Cardiac muscle cell (in vitro differentiated cells and primary cell): ENCODE measurements at places on chromosomes 1 and 21. TPM values are rescaled to one million over a fixed set of nuclear protein-coding genes. Genes with fewer than 3 reads are reported as not detected.

DNA sequence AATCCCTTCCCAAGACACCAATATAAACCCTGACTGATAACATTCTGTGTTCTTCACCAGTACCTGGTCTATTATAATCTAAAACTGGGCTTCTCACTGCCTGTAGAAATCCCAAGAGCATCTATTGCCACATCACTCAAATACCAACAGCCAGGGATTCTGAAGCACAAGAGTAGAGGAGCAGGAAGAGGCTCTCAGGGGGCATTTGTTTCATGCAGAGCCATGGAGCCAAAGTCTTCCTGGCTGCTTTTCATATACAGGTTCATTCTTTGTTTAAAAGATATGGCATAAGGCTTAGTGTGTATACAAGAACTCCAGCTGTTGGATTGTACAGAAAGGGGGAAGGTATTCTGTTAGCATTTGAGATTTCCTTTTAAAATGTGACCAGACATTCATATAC is 38.2 kb upstream of the USH2A start:
- no peaks in the 10 kb centered on the region for H3K27me3 ChIP-seq
- peak overlapping the region; percentile 66 for H3K27ac ChIP-seq
- H3K36me3 ChIP-seq, result no peaks in the 10 kb centered on the region

GRCh38 chr1:85339656-85340399 is 63.4 kb upstream of the BCL10 start:
- H3K4me3 ChIP-seq, result no peak overlapping the region
- H3K36me3 ChIP-seq, result no peaks in the 10 kb centered on the region
- H3K4me1 ChIP-seq, result peaks cover 4% of the 10 kb centered on the region
- H3K27me3 ChIP-seq, result no peaks in the 10 kb centered on the region

- no peak overlapping the region for H3K4me3 ChIP-seq
- DNase-seq, result no peak
- no peaks in the 10 kb centered on the region for H3K36me3 ChIP-seq
- peaks cover 22% of the 10 kb centered on the region for H3K4me1 ChIP-seq
- peak overlapping the region; percentile 2 for H3K27ac ChIP-seq
Measured at GRCh38 chr1:97508653-97509218, 412.1 kb downstream of the DPYD start.

DNA sequence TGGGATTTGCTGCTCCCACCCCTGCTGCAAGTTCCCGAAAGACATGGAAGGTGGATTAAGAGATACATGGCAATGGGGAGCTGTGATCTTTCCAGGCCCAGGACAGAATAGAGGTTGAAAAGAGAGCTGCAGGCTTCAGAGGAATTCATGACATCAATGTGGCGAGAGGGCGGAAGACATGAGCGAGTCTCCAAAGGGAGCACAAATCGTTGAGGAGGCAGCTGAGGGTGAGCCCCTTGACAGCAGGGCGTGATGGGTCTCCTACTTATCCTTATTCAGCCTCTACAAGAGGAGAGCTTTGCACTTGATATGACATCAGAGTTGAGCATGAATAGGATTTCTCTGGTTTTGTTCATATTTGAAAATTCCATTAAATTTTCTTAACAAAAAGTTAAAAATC is 45.5 kb upstream of the TACSTD2 start:
- H3K36me3 ChIP-seq, result no peaks in the 10 kb centered on the region
- no peaks in the 10 kb centered on the region for H3K4me1 ChIP-seq
- H3K27me3 ChIP-seq, result peaks cover 8% of the 10 kb centered on the region

DNA sequence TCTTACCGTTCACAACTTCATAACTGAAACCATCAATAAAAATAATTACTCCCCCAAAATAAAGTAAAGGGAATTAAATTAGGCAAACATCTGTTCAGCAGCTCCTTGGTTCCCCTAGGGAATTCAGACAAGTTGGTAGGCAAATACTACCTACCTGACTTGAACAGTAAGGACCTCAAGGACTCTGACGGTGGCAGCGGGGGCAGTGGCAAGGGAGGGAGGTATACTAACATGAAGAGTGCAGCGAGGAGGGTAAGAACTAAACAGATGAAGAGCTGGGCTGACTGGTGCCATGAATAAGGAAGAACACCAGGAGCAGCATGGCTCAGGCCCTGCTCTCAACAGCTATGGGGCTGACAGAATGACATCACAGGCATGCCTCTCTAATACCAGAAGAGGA is 33.1 kb downstream of the MTOR start:
- H3K4me3 ChIP-seq, result no peak overlapping the region
- no peak for DNase-seq
- no peaks in the 10 kb centered on the region for H3K27me3 ChIP-seq
- no peak overlapping the region for H3K27ac ChIP-seq

Gene CCDC185
- total RNA-seq, result not detected in 2 replicates

GRCh38 chr1:190101756-190102155 is 375.9 kb downstream of the BRINP3 start:
- no peaks in the 10 kb centered on the region for H3K36me3 ChIP-seq
- H3K4me3 ChIP-seq, result no peak overlapping the region
- H3K4me1 ChIP-seq, result peaks cover 3% of the 10 kb centered on the region
- DNase-seq, result no peak
- no peak overlapping the region for H3K27ac ChIP-seq

Gene THAP3
- 46.0 and 55.5 TPM in 2 replicates for total RNA-seq
